Activated CD4-positive, alpha-beta T cell treated with anti-CD3 and anti-CD28 coated beads, Interleukin-2, amount 50 U/mL, for 24 hours (primary cell): ENCODE measurements at places on chromosomes 6 and 20.

- DNase-seq: no peak
Measured at GRCh38 chr20:34368547-34368946, 5.5 kb downstream of the ITCH start.

DNA sequence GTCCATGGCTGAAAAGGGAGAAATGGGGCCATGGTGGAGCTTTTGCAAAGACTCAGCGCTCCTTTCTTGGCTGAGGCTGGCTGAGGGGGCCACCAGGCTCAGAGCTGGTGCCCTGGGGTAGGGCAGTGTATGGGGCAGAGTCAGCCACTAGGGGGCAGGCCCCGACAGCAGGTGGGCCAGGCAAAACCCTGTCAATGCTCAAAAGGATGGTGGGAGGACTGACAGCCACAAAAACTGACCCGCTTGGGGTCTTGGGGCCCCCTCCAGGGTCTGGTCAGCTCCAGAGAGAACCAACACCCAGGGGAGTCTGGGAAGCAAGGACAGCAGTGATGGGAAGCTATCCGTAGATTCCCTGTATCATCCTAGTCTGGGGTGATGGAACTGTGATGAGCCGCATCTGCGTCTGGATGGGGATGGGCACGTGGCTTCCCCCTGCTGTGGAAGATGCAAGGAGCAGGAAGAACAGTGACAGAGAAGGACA lies 306.9 kb downstream of the DHX35 start:
- peak; percentile 13 for DNase-seq

- no peak for DNase-seq
Measured at GRCh38 chr6:31113861-31114540, 599 bp upstream of the PSORS1C1 start.

DNA sequence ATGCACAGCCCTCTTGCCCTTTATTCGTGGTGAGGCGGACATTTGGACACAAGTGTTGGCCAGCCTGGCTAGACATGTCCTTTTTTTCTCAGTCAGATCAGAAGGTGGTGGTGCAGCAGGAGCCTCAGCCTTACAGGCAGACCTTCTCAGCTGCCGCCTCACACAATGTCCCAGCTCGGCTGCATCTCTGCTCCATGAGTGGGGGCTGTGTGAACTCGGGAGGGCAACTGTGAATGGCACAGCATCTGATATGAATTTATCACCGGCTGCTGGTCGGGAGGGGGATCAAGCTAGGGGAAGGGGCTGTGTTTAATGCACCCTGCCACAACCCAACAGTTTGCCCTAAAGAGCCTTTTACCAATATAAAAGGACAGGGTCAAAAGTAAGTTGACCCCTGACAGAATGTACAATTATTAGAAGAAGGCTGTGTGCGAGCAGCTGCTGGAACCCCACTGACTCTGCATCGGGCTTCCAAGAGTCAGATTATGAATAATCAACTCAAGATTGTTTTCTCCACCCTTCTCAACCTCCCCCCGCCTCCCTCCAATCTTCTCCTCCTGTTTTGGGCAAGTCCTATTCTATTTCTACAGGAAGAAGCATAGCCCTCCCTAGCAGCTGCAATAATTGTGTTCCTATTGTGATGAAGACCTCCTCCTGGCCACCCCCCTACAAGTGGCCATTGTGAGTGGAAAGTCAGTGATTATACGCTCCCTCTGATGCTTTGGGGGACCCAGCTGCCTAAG lies 245.2 kb downstream of the PKHD1 start:
- no peak for DNase-seq

DNA sequence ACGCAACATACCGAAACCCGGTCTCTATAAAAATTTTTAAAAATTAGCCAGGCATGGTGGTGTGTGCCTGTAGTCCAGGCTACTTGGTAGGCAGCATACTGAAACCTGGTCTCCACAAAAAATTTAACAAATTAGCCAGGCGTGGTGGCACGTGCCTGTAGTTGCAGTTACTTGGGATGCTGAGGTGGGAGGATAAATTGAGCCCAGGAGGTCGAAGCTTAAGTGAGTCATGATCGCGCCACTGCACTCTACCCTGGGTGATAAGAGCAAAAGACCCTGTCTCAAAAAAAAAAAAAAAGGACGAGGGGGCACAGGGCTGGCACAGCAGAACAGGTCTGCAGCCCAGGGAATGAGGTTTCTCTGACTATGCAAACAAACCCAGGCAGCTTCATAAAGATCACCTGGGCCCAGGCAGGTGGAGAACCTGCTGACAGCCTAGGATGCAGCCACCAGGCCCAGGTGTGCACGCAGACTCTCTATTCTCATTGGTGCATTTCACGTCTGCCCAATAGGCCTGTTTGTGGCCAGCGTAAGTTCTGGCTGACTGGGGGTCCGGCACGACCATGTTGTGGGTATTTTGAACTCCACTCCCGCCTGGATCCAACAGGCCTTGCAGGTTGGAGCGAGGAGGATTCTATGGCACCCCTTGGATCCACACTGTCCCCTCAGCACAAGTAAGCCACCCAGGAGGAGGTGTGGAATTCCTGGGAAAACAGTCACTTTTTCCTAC lies 204.5 kb downstream of the PREX1 start:
- no peak for DNase-seq

- no peak for DNase-seq
Measured at GRCh38 chr20:62117362-62117646, 5.0 kb upstream of the LSM14B start.

- DNase-seq: no peak
Measured at GRCh38 chr20:37382482-37383120, 36.7 kb downstream of the SRC start.

DNA sequence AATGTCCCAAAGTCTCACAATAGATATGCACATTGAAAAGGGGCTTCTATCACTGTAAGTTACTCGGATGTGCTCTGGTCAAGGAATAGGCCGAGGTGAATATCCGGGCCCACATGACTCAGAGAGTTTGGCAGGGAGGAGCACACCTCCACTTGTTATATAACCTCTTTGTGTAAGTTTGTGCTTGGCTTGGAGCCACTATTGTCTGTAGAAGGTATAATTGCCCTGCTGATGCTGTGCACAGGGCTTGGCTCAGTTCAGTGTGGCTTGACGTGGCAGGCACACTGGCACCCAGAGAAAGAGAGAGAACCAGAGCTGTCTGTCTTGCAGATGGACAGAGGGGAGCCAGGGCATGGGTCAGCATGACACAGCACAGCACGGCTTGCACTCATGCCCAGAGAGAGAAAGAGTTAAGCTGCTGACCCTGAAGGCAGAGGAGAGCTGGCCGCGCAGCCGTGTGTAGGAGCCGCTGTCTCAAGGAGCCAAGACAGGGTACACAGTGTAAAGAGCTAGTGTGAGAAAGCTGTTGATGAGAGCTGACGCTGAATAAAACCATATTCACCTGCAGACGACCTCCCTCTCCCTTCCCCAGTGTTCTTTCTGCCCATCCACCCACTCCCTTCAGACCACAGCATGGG lies 482.5 kb downstream of the C6orf118 start:
- DNase-seq: no peak

GRCh38 chr6:105875974-105876640 lies 210.0 kb upstream of the PRDM1 start:
- no peak for DNase-seq

GRCh38 chr20:49508435-49509199 lies 26.1 kb upstream of the KCNB1 start:
- DNase-seq: no peak

DNA sequence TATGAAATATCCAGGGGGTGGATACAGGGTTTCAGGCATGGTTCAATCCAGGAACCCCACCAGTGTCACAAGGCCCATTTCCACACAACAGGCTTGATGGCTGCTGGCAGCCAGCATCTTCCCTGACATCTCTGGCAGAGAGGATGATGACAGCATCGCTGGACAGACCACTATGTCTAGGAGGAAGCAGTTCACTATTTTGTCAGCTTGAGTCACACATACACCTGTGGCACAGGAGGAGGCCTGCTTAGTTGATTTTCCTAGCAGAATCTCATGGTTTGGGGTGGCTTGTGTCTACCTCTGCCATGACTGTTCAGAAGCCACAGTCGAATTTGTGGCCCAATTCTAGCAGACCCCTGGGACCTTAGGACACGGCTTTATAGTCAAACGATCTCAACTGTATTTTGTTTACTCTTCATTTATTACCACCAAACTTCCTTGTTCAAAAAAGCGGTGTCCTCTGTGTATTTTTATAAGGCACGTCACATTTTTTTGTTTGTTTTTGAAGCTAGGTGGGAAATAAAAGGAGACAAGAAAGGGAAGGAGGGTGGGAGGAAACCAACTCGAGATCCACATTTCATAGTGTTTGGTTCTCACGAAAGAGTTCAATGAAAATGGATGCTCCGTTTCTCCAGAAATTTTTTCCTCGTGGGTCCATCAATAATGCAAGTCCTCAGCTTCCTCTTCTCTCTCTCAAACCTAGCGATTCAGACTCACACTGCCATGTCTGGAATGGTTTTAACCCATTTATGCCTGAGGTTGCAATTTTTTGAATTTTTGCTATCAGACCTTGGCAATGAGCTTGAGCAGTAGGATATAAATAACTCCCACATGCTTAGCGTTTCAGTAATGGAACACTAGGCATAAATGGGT lies 94.4 kb downstream of the TOX2 start:
- no peak for DNase-seq

- DNase-seq: no peak
Measured at GRCh38 chr20:47854687-47855212, 69.5 kb upstream of the SULF2 start.

GRCh38 chr6:109235481-109236038 lies 140.3 kb downstream of the CEP57L1 start:
- DNase-seq: no peak

GRCh38 chr6:96017070-96017359 lies 1.2 kb downstream of the FUT9 start:
- no peak for DNase-seq

GRCh38 chr6:13811627-13812358 lies 2.6 kb downstream of the MCUR1 start:
- no peak for DNase-seq

- DNase-seq: no peak
Measured at GRCh38 chr6:96391776-96392360, 129.7 kb upstream of the UFL1 start.

GRCh38 chr20:3847429-3847940 lies 851 bp downstream of the MAVS start:
- DNase-seq: no peak

DNA sequence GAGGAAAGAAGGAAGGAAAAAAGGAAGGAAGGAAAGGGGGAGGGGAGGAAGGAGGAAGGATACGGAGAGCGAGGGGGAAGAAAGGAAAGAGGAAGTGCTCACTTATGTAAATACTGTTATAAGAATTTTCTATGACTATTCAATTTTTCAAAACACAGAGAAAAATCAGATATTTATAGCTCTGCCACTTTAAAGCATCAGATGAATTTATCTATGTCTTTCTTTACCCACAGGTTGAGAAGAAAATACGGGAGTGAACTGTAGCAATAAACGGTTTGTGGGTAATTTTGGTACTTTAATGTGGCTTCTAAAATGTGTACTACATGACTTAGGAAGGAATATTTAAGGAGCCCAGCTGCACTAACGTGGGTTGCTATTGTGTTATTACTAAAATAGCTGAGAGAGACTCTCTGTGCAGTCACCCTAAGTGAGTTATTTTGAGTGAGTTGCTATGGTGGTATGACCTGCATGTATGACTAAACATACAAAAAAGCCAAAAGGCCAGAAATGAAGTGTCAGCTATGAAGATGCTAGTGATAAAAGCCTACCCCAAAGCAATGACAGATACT lies 225.5 kb downstream of the SOD2 start:
- DNase-seq: no peak

- no peak for DNase-seq
Measured at GRCh38 chr20:1299522-1299921, 29.4 kb downstream of the SDCBP2 start.

GRCh38 chr6:170040906-170041305 lies 250.0 kb downstream of the DLL1 start:
- DNase-seq: no peak

DNA sequence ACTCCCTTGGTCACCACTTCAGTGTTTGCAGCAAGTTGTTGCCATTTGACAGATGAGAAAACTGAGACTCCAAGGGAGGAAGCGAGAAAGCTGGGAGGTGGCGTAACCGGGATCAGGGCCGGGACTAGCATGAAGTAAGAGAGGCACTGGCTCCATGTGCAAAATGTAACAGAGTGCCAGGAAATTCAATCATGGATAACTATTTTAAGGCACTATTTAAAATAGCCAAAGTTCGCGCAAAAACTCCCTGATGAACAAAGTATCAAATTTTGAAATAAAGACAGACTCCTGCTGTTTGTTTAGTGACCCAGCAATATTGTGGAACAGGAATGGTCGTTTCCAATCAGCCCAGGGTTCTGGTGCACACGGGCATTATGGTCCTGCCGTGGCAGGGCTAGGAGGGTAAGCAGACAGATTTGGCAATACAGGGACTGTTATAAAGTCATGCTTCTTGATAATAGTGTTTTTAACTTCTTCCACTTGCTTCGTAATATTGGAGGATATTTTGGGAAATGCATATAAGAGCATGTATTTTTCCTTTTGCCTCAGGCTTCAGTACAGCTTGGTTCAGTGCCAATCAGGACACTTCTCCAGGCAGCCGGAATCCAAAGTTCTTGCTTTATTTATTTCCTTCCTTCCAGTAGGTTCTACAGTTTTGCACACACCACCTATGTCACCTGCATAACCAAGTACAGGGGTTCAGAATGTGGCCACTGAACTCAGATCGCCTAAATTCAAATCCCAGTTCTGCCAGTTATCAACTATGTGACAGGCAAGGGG lies 141.6 kb downstream of the EYA2 start:
- no peak for DNase-seq

DNA sequence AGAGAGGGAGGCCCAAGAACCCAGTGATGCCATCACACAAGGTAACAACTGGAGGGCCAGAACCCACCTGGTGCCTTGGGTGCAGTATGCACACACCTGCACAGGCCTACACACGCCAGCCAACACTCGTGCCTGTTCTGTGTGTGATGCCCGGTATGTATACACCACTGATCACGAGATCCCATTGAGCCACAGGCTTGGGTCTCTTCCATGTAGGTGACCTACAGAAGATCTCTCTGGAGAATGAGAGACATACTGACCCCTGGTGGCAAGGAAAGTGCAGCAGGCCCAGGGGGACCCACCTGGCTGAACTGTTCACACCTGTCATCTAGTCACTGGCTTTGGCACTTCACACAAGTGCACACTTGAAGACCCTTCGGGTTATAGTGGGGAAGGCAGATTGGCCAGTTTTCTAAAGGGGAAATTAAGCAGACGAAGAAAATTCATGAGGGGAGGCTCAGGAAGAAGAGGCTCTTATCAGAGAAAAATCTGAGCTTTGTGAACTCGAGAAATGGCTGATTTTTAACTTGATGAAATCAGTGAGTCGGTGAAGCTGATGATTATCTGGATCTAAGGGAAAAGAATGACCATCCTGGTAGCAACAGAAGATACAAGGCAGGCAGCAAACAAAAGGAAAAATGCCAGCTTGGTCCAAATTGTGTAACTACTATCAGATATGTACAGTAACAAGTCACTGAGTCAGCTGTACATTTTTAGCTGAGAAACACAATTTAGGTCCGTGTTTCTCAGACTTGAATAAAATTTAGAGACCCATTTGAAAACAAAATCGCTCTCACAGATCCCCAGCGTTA lies 69.1 kb upstream of the PBOV1 start:
- DNase-seq: peak; percentile 7

- DNase-seq: no peak
Measured at GRCh38 chr6:167934426-167934864, 63.0 kb upstream of the KIF25 start.

GRCh38 chr20:36758276-36758675 lies 12.4 kb upstream of the NDRG3 start:
- DNase-seq: no peak

GRCh38 chr6:46592046-46592445 lies 60.6 kb downstream of the CYP39A1 start:
- DNase-seq: no peak
